Skin of body (tissue), 3 donors: ENCODE measurements at places on chromosomes 11 and 22. TPM values are rescaled to one million over a fixed set of nuclear protein-coding genes. Genes with fewer than 3 reads are reported as not detected.

DNA sequence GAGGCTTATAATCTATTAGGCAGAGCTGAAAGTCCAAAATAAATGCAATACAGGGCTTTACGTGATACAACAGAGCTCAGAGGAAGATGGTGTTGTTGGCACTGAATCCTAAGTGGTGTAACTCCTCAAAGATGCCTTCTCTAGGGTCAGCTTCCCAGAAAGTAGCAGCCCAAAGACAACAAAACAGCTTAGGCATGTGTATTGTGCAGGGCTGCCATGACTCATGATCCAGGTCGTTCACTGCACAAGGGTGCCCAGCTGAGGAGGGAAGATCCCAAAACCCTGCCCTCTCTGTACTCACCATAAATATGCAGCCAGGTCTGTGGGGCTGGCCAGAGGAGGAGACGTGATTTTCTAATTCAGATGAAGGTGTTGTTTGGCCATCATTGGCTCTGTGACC lies 59.4 kb upstream of the NNMT start:
- no peak for DNase-seq

DNA sequence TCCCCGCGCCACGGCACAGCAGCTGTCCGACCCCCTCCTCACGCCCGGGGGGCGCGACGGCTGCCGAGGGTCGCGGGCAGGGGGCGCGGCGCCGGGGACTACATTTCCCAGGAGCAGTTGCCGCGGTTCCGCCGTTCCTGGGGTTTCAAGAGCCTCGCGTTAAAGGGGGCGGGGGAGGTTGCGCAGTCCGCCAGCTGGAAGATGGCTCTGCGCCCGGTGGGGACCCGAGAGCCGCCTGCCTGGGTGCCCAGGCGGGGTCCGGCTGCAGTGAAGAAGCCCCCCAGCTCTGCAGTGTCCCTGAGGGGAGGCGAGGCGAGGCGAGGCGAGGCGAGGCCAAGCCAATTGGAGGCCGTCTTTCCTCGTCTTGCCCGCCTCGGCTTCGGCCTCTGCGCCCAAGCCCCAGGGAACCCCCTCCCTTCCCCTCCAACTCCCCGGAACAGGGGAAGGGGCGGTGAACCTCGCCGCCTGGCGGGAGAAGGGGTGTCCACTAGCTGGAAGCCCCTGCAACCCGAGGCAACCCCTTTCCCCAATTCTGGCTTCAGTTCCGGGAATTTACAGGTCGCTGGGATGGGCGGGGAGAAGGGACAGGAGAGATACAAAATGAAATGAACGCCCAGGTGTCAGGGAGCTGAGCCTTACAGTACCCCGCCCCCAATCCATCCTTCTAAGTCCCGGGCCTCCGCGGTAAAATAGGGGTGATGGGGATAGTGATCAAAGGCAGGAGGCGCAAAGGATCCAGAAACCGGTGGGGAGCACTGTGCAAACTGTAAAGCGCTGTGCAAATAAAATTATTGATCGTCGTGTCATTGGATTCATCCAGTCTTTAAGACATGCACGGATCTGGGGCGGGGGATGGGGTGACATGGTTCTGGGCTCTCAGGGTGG lies 5.2 kb upstream of the GCAT start:
- peak; percentile 39 for DNase-seq

CENPM gene
- 8.4 TPM for total RNA-seq

DNA sequence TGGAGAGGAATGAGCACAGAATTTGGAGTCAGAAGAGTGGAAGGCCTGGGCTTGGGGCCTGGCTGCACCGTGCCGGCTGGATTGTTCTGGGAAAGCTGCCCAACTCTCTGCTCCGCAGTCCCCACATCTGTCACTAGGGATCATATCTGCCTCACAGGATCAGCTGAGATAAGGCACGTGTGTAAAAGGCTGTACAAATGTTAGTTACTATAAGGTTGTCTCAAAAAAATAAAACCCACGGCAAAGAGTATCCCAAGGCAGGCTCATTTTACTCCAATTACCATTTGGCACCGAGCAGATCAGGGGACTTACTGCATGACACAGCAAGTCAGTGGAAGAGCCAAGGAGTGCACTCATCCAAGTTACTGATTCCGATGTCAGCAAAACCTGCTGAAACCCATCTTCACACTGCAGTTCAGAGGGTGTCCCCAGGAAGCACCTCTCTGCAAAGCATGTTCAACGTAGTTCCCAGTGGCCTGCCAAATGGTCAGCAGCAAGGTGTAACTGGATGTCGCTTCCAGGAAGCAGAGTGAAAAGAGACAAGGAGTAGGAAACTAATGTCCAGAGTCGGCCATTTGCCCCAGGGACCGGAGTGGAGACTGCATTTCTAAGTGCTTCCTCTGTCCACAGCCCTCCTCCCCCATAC lies 18.1 kb upstream of the MRTFA start:
- peak; percentile 95 for DNase-seq

APOBEC3C gene
- total RNA-seq, result 4.1 TPM

GRCh38 chr11:2303627-2304505 lies 2.1 kb downstream of the TSPAN32 start:
- no peak for DNase-seq

DNA sequence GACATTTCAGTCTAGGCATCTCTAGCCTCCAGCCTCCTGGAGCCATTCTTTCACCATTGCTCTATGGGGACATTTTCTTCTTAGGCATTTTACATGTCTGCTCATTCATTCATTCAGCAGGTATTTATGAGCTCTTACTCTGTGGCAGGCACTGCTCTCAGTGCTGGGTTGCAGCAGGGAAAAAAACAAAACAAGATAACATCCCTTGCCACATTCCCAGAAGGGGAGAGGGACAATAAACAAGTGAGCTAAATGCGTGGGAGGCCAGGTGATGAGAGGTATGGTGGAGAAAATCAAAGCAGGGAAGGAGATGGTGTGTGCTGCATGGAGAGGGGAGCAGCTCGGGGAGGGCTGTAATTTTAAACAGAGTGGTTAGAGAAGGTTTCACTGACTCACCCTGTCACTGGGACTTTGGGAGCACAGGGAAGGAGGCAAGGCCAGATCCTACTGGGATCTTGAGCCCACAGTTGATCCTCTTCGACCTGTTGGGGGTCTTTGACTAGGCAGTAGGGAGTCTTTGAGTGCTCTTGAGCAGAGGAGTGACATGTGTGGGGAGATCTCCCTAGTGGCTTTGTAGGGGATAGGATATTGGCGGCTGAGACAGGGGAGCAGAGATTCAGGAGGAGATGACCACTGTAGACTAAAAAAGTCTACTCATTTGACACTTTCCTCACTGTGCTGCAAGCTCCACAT lies 17.0 kb downstream of the MICAL2 start:
- DNase-seq, result no peak

DNA sequence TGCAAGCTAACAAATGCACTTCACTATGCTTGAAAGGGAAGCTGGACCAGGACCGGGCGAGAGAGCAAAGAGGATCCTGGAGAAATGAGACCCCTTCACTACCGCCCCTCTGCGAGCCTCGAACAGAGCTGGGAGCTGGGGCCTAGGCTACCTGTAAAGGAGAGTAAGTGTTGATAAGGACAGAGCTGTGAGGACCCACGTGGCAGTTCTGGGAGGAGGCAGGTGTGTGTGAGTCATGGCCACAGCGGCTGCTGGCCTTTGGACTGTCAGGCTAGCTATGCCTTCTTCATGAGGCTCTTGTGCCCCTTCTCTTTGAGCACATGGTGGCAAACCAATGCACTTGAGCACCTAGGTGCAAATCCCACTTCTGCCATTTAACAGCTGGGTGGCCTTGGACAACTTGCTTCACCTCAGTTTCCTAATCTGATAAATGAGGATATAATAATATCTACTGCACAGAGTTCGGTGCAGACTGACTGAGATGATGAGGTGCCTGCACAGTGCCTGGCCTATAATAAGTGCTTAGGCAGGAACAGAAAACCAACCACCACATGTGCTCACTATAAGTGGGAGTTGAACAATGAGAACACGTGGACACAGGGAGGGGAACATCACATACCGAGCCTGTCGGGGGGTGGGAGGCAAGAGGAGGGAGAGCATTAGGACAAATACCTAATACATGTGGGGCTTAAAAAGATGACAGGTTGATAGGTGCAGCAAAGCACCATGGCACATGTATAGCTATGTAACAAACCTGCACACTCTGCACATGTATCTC lies 35.3 kb upstream of the KCNJ11 start:
- DNase-seq, result no peak

TSPAN32 gene
- total RNA-seq, result 1.2 TPM
